ENCODE measurements at places on chromosomes 16 and 17.
A peak's percentile ranks its signal among the peaks of the same experiment; 100 is the strongest.

DNA sequence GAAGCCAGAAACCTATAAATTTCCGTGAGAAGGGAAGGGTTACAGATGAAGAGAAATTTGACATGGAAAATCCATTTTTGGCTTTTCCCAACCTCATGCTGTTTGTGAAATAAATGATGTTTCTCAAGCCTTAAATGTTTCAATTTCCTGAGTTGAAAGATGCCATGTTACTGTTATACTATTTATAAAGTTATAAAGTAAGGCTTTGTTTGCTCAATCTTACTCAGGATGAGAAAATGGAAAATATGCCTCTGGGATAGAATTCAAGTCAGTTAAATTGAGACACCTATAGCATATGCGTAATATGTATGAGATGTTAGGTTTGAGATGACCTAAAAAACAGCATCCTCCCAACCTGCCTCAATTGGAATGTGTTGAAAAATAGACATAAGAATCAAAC, 19.9 kb upstream of the FAM20A start:
- no peak for DNase-seq

- DNase-seq = no peak
These were observed 22.9 kb upstream of the ZCCHC14 start for GRCh38 chr16:87515475-87516330.

DNA sequence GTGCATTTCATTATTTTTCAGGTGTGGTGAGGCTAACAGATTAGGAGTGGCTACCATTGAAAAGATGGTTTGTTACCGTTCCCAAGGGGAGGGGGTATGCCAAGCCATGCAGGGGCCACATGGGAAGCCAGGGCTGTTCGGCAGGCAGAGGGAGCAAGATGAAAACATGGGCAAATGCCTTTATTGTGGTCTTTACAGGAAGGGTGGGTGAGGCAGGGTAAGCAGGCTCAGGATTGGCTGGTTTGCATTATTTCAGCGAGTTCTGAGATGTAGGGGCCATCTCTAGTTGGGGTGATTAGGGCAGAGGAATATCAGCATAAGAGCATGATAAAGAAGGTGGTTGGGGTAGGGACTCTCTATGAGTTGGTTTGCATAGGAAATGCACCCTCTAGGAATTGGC, 117.6 kb downstream of the CCT6B start:
- DNase-seq = no peak

GRCh38 chr17:28759256-28759865, 15.6 kb downstream of the TRAF4 start:
- DNase-seq = no peak

DNA sequence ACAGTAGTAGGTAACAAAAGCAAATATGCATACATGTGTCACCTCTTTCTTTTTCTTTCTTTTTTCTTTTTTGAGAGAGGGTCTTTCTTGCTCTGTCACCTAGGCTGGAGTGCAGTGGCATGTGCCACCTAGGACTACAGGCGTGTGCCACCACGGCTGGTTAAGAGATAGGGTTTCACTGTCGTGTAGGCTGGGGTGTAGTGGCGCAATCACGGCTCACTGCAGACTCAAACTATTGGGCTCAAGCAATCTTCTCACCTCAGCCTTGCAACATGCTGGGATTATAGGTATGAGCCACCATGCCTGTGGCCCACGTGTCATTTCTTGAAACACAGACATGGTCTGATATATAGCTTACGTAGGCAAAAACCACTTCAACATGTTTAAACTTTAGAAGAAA, 397.7 kb upstream of the PMFBP1 start:
- DNase-seq = no peak

GRCh38 chr17:7393613-7394451, 493 bp downstream of the PLSCR3 start:
- DNase-seq = peak; percentile 77

GRCh38 chr17:37031493-37032083, 82.8 kb downstream of the AATF start:
- no peak for DNase-seq

- peak; percentile 44 for DNase-seq
These were observed 31.5 kb downstream of the QPRT start for GRCh38 chr16:29710227-29711219.

- no peak for DNase-seq
These were observed 34.9 kb upstream of the DHX40 start for GRCh38 chr17:59530531-59530930.

DNA sequence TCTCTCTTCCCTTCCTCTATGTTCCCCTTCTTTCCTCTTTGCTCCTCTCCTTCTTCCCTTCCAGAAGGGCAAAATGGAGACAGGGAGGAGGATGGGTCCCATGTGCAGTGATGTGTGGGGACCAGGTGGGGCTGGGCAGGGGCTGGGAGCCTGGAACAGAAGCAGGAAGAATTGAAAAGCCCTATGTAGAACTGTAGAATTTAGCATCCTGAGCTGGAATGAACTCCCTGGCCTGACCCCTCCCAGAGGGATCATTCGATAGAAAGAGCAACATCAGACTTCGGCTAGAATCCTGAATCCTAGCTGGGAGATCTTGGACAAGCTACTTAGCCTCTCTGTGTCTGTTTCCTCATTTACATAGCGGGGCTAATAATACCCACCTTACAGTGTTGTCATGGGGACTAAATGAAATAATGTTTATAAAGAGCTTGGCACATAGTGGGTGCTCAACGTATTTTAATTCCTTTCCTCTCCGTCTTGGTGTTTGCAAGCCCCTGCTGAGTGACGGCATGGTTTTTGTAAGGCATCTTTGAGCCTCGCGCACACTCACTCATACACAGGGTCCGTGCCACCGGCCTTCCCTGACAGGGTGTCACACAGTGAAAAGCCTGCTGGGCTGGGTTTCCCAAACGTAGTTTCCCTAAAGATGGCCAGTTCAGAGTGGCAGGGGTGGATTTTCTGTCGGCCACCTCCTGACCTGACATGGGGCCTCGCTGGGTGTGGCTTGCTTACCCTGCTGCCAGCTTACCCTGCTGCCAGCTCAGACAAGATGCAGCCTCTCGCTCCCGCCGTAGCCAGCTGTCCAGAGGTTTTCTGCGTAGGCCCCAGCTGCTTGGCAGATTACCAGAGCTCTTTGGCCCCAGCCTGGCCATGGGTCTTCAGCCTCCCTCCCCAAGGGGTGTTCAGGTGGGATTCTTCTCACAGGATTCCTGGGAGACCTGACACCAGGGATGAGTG, 6.1 kb upstream of the ARHGAP23 start:
- DNase-seq = no peak

DNA sequence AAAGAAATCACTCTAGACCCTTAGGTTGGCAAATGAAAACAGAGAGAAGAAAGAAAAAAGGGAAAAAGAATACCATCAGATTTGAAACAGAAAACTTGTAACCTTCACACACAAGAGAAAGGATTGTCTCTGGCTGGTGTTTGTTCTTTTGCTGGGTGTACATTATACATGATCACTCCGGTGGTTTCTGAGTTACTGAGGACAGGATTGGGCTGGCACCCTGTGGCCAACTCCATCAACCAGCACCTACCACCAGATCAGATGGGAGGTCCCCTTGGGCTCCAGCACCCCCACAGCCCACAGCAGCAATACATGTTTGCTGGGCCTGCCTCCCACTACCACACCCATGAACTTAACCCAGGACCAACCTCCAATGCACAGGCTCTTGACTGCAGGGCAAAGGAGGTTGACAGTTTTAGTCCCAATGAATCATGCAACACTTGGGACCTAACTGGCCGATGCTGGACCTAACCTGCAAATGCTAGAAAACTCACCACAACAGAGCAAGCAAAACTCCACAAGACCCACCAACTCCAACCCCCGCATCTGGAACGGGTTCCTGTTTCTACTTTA, 308.3 kb downstream of the SOX9 start:
- DNase-seq = no peak

DNA sequence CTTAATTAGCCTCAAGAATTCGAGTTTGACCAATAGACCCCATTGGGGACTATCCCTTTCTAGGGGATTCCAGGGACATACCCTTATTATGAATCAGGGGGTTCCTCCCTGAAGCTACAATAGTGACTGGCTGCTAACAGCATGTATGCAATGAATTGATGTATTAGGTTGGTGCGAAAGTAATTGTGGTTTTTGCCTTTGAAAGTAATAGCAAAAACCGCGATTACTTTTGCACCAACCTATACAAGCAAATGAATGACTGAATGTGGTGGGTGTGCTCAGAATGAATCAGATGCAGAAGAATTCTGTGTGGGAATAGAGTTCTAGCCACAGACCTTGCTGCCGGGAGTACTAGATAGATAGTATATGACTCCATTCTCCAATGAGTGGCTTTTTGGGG, 76.7 kb downstream of the HLF start:
- no peak for DNase-seq

DNA sequence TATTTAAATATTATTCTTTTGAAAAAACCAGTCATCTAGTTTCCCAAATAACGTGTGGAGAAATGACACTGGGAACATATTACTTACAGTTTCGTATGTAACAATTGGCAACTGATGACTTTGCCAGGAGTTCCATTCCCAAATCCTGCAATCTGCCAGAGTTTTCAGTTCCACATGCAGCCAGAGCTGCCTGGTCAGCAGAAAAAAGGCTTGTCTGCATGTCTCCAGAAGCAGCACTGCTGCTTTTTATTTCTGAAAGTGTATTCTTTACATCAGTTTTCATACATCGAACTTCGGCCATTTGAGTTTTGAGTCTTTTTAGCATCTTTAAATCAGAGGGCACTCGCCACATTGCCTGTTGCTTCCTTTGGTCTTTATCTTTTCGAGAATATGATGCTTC, 78.4 kb downstream of the TRIM37 start:
- DNase-seq = no peak

DNA sequence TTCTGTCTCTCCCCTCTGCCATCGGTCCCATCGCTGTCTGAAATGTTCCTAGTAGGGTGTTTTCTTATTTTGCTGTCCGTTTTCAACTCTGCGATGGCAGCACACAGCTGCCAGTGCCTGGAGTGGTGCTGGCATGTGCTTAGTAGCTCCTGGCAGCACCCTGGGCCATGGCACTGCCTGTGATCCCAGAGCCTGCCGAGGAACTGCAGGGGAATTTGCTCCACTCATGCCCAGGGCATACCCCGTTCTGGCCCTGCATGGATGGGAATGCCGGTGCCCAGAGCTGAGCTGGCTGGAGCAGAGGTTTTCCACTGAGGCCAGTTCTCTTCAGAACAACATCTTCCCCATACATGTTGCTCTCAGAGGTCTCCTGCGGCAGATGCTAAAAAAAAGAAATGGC, 43.1 kb downstream of the GPT2 start:
- DNase-seq = no peak

GRCh38 chr17:67974185-67974584, 22.1 kb downstream of the C17orf58 start:
- no peak for DNase-seq

- DNase-seq = no peak
These were observed 5.1 kb downstream of the ATP2A1 start for GRCh38 chr16:28883221-28883996.

- DNase-seq = no peak
These were observed 83.3 kb downstream of the HS3ST3A1 start for GRCh38 chr17:13518261-13519000.

DNA sequence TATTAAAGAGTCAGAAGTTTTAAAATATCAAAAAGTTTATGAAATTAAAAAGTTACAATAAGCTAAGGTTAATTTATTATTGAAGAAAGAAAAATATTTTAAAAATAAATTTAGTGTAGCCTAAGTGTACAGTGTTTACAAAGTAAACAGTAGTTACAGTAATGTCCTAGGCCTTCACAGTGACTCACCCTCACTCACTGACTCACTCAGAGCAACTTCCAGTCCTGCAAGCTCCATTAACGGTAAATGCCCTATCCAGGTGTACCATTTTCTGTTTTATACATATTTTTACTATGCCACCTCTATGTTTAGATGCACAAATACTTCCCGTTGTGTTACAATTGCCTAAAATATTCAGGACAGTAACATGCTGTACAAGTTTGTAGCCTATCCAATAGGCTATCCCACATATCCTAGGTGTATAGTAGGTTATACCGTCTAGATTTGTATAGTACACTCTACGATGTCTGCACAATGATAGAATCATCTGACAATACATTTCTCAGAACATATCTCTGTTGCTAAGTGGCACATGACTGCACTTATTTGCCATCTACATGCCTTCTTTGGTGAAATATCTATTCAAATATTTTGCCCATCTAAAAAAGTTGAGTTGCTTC, 67.2 kb upstream of the WSB1 start:
- DNase-seq = no peak

DNA sequence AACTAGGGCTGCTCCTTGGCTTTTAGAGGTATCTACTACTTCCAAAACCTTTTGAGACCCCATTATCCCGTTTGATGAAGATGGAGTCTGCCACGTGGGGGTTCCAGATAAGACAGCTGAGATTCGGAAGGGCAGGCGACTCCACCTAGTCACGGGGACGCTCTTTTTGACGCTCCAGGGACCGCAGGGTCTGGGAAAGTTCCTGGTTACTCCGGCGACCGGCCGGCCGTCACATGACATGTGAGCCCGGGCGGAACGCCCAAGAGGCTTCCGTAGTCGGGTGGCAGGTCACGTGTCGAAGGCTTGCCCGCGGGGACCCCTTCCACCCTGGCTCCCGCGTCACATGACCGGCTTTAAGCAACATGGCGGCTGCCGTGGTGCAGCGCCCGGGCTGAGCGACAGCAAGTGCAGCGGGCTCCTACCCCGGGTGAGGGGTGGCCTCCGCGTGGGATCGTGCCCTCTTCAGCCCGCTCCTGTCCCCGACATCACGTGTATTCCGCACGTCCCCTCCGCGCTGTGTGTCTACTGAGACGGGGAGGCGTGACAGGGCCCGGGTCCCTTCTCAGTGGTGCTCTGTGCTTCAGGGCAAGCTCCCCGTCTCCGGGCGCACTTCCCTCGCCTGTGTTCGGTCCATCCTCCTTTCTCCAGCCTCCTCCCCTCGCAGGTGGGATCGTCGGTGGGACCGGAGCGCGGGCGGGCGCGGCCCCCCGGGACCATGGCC, at the start of gene SPNS1:
Gene SPNS1 (plus strand): TSS at position 342 of the 721 bp plus-strand sequence. CDS start 374 bp downstream, at position 716.
- peak; percentile 97 for DNase-seq

DNA sequence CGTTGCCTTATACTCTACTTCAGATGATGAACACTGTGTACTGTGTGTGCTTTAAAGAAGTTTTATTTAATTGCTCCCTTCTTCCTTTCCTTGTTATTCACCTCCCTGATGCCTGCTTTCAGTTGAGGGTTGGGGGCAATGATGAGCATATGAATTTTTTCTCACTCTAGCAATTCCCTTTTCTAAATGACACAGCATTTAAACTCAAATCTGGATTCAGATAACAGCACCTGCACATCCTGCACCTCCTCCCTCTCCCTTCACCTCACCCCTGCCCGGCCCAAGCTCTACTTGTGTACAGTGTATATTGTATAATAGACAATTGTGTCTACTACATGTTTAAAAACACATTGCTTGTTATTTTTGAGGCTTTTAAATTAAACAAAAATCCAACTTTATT, 13.0 kb upstream of the PNPO start:
- no peak for DNase-seq

GRCh38 chr16:67406111-67406971, 9.9 kb downstream of the ZDHHC1 start:
- DNase-seq = no peak

Measured in stimulated activated CD4-positive, alpha-beta T cell treated with anti-CD3 and anti-CD28 coated beads, Interleukin-15, amount 100 ng/mL, for 24 hours (primary cell).